ENCODE measurements at places on chromosomes 1 and 21.

DNA sequence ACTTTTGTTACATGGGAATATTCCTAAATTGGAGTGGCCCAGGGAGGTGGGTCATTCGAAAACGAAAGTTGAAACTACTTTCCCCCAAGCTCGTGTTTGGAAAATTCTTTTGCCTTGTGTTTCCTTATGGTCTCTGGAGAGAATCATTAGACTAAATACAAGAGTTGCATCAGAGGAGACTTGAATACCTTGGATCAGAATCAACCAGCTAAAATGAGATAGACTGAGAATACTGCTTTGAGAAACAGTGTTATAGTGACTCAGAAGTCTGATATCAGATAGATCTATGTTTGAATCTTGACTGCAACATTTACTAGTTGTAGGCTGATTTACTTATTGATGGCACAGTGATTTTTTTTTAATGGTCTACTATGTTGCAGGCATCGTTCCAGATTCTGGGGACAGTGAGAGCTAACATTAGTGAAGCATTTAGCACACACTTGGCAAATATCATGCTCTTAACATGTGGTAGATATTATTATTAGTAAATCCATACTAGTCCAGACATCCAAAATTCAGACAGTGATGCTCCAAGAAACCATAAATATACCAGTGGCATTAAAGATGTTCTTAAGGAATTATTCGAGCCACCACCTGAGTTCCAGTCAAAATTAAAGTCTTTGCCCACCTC is 12.9 kb upstream of the ACTN2 start:
- DNase-seq = no peak

- no peak for DNase-seq
Measured at GRCh38 chr1:10280439-10281350, 70.3 kb downstream of the KIF1B start.

GRCh38 chr1:13927736-13928135 is 227.7 kb downstream of the PRDM2 start:
- no peak for DNase-seq

- no peak for DNase-seq
Measured at GRCh38 chr1:39488012-39488545, 3.4 kb upstream of the BMP8A start.

- no peak for DNase-seq
Measured at GRCh38 chr1:205988585-205988995, 14.6 kb downstream of the RAB7B start.

DNA sequence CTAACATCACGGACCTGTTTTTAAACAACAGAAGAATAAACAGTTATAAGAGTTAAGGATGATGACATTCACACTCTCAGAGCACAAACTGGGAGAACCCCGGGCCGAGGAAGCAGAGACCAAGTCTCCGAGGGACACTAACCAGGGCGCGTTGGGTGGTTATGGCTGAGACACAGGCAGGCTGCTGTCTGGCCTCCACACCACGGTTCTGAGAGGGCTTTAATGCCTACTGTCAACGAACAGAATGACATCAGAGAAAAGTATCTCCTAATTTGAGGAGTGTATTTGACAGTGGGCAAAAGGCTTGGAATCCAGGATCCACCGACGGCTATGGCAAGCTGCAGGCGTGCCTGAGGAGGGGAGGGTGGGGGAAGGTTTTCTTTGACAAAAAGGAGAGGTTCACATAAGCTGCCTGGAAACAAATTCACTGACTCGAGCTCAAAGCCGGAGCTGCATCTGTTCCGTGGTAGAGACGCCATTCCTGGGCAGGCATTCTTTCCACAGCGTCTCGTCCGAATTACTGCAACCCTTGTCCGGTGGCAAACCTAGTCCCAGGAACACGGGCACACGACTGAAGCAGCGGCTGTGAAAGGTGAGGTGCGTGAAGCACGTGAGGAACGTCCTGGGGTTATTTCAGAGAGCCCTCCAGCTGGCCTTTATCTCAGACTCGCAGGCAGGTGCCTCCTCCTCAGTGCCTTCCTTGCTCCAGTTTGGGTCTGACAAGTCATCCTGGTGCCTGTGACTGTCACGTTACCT is 9.4 kb downstream of the POFUT2 start:
- no peak for DNase-seq

Measured in NCI-H1694 treated with DMSO at 0.1 percent for 48 hours (cell line).